ENCODE measurements at places on chromosomes 4 and X.

- DNase-seq, result no peak
Measured at GRCh38 chrX:150676221-150676620, 17.0 kb upstream of the MTMR1 start.

DNA sequence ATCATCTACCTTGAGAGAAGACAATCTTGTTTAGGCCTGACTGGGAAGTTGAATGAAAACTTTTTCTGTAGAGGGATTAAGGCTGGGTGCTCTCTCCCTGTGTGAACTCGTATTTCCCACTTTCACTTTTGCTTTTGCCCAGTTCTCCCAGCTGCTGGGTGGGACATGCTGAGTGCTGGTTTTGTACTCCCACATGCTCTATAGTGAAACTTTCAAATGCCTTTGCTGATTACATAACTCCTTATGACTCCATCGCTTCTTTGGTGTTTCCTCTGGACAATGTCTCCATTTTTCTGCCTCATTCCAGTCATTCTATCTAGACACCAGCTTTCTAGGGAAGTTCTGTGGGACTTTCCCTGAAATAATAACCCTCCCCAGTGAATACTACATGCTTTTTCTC lies 100.5 kb downstream of the CLNK start:
- DNase-seq, result no peak

DNA sequence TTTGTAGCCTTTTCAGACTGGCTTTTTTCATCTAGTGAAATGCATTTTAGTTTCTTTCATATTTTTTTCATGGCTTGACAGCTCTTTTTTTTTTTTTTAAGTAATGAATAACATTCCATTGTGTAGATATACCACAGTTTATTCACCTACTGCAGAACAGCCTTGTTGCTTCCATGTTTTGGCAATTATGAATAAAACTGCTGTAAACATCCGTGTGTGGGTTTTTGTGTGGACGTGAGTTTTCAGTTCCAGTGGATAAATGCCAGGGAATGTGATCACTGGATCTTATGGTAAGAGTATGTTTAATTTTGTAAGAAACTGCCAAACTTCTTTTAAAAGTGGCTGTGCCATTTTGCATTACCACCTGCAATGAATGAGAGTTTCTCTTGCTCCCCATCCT lies 160.8 kb downstream of the SOWAHB start:
- DNase-seq, result no peak

GRCh38 chr4:188194421-188194820 lies 55.2 kb downstream of the TRIML1 start:
- DNase-seq, result no peak

DNA sequence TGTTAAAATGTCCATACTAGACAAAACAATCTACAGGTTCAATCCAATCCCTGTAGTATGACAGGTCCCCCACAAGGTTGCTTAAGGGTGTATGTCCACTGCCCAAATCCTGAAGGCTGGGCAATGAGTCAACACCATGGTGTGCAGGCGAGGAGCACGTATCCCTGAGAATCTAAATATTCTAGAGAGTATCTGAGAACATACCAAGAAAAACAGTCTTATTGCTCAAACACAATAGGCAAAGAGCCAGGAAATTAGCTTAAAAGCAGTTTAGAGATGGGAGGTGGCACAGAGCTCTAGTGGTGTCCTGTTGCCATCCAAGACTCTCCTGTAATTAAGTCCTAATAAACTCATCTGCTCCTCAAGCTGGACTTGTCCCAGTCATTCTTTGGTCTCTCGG lies 37.0 kb downstream of the RCHY1 start:
- DNase-seq, result no peak

- DNase-seq, result peak; percentile 75
Measured at GRCh38 chrX:110412971-110413726, 54.5 kb downstream of the RTL9 start.

- DNase-seq, result no peak
Measured at GRCh38 chr4:27000122-27000521, 139.5 kb downstream of the STIM2 start.

- DNase-seq, result no peak
Measured at GRCh38 chr4:36192922-36193321, 51.4 kb downstream of the ARAP2 start.

- no peak for DNase-seq
Measured at GRCh38 chrX:31547816-31548215, 476.0 kb upstream of the FTHL17 start.

GRCh38 chrX:54213603-54214002 lies 30.5 kb upstream of the FAM120C start:
- no peak for DNase-seq

DNA sequence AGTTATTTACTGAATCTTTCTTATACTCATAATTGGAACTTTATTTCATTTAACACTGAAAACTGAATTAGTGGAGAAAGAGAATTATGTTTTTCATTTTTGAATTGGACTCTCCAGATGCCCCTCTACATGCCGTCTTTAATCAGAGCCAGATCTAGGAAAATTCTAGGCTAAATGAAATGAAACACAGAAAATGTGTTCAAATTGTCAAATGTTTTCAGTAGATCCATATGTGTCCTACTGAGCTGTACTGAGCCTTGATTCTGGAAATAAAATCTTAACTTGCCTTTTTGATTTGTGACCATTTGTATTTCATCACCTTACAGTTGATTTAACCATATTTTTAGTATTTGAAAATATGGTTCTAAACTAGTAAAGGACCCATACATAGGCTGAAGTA lies 64.0 kb upstream of the GK2 start:
- no peak for DNase-seq

DNA sequence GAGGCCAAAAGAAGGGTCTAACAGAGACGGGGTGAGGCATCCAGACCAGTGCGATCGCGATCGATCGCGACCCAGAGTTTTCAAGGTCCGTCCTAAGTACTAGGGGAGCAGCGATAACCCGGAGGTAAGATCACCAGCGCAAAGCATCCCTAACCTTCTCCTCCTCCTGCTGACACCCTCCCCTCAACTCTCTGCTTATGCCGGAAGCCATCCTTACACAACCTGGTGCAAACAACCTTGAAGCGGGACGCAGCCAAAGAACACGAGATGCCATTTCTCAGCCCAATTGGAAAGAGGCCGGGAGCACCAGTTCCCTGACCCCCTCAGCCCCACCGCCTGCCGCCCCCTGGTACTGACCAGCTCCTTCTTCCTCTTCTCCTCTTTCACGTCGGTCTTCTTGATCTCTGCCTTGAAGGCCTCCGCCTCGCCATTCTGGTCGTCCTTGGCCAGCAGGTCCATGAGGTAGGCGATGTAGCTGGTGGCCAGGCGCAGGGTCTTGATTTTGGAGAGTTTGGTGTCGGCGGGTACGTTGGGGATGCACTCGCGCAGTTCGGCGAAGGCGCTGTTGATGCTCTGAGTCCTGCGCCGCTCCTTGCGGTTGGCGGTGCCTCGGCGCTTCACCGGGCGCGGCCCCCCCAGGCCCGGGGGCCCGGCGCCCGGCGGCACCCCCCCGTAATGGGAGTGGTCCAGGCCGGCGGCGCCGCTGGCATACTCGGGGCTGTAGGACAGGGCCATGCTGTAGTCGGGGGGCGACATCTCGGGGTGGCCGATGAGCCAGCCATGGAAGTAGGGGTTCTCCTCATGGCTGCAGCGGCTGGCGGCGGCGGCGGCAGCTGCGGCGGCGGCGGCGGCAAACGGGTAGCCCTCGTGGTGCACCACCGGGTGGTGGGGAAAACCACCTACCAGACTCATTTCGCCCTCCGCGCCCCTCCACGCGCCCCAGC lies 1.4 kb downstream of the HAND2 start:
- DNase-seq, result no peak

DNA sequence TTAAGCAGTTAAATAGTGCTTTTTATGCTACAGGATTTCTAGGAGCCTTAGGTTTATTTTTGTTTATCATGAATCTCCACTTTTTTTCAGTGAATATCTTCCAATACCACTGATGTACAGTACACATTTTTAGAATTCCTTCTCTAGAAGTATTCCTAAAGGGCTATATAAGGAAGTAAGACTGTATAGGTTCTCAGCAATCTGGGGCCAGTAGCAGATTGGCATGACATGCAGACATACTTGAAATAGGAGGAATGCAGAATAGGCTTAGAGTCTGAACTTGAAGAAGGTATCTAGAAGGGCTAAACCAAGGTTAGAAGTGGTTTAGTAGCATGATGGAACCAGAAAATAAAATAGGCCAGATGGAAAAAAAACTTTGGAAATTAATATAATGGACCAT lies 29.8 kb downstream of the HEPH start:
- no peak for DNase-seq

GRCh38 chr4:10577018-10577417 lies 107.5 kb downstream of the CLNK start:
- no peak for DNase-seq

DNA sequence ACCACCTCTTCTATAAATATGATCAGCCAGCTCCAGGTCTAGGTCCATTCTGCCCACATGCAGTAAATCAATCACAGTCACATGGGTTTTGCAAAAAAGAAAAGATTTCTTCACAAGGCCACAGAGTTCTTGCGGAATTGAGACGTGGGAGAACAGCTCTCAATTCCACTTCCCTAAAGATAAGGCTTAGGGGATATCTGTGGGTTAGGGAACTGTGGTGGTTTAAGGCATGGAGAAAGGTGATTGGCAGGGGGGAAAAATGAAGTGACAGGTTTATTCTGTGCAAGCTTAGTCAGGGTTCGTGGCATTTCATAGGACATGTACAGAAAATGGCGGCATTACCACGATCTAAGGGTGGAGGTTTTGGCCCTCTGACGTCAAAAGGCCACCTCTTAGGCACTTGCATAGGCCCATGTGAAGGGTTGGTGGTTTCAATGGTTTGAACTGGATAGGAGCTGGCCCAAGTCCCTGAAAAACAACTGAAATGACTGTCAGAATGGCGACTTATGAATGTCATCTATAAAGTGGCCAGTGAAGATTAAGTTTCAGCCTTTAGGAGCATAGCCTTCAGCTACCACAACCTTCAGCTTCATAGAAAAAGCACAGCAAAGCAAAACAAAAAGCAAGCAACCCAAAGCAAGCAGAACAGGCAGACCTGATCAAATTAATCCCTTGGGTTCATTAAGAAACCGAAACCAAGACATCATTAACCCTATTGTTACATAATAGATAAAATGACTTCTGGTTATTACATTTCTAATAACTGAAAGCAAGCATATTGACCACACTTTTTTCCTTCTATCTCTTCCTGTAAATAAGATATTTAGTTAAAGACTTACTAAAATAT lies 289.8 kb upstream of the SFRP2 start:
- DNase-seq, result no peak

DNA sequence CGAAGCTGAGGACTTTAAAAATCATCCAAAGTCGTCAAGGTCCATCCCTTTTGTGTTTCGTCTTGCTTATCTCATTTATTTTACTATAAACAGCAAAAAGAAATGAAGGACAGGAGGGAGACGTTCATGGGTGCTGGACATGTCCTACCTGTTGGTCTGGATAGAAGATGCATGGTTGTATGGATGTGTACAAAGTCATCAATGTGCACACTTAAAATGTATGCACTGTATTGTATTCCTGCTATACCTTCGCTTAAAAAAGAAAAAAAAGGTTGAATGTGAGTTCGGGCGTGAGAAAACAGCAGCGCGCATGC lies 313 bp upstream of the BLOC1S4 start:
- no peak for DNase-seq

DNA sequence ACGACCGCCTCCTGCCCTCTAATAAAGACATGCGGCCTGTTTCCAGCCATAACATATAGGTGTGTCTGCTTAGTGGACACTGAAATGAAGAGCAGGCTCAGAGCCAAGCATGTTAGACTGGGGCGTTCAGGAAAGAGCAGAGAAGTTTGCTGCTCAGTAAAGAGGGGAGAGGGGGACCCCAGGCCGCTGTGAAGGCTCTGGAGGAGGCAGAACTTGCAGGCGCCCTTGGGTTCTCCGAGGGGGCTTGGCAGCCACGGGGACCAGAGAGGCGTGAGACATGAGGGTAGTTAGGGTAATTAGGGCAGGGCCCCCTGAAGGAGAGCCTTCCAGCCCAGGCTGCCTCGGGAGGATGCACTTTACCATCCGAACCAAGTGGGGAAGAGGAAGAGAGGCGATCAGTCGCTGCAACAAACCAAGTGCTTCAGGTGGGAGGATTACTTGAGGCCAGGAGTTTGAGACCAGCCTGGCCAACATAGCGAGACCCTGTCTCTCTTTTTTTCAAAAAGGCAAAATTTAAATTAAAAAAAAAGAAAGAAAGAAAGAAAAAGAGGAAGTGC lies 46.6 kb upstream of the CDKN2AIP start:
- DNase-seq, result no peak

- DNase-seq, result no peak
Measured at GRCh38 chr4:7075962-7076695, 8.3 kb upstream of the GRPEL1 start.

DNA sequence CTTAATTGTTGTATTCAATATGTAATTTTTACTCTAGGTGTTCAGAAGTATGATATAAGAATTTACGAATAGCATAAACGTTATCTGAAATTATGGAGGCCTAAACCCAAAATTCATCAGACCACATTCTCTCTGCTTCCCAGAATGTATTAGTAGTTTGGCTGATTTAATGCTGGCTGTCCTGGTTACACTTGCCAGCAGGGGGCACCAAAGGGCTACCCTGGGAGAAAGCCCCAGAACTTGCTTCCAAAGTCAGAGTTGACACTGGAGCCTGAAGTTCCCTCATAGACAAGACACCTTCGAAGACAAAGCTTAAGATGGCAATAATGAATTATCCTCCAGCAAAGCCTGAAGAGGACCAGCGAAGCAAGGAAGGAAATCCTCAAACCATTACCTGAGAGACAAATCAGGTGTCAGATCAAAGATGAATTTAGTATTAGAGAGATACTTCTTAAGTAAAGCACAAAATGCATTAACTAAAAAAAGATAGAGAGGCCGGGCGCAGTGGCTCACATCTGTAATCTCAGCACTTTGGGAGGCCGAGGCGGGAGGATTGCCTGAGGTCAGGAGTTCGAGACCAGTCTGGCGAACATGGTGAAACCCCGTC lies 11.3 kb upstream of the ANOS1 start:
- DNase-seq, result peak; percentile 56

- DNase-seq, result no peak
Measured at GRCh38 chrX:74349387-74349786, 45.4 kb downstream of the ZCCHC13 start.

- DNase-seq, result peak; percentile 84
Measured at GRCh38 chr4:143482840-143483239, 30.7 kb upstream of the SMARCA5 start.

GRCh38 chrX:25143596-25143995 lies 127.8 kb upstream of the ARX start:
- no peak for DNase-seq

GRCh38 chr4:107034996-107035818 lies 906 bp downstream of the DKK2 start:
- no peak for DNase-seq

DNA sequence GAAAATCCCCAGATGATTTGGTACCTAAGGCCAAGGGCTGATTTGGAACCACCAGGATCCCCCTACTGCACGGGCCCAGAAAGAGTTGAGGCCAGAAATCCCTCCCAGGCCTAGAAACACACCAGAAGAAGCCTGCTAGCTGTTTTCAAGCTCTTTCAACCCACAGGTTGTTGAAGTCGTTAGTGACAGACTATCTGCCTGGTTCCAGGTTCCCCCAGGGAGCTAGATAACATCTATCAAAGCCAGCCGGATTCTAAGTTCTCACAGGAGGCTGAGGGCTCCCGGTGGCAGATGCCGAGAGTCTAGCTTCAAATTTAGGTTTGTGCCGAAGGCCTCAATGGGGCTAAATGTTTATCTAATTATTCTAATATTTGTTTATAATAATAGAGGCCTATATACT lies 132.0 kb upstream of the ATP6AP2 start:
- no peak for DNase-seq

- no peak for DNase-seq
Measured at GRCh38 chr4:33722800-33723516, 2521.4 kb downstream of the ARAP2 start.

- DNase-seq, result no peak
Measured at GRCh38 chr4:154869301-154869700, 88.2 kb downstream of the RBM46 start.

- DNase-seq, result no peak
Measured at GRCh38 chr4:149279776-149280175, 535.9 kb downstream of the IQCM start.
